ENCODE measurements at places on chromosomes 11 and 22. TPM values are rescaled to one million over a fixed set of nuclear protein-coding genes. Genes with fewer than 3 reads are reported as not detected.

Gene RAPSN
- 2.0 TPM for total RNA-seq

Gene C11orf16
- not detected for total RNA-seq

Gene CCDC157
- total RNA-seq, result 4.8 TPM

Gene PVALB
- not detected for total RNA-seq

Gene CCDC89
- total RNA-seq, result 2.0 TPM

Gene MS4A2
- not detected for total RNA-seq

Gene BACE1-AS
- total RNA-seq, result 18.8 TPM

DNA sequence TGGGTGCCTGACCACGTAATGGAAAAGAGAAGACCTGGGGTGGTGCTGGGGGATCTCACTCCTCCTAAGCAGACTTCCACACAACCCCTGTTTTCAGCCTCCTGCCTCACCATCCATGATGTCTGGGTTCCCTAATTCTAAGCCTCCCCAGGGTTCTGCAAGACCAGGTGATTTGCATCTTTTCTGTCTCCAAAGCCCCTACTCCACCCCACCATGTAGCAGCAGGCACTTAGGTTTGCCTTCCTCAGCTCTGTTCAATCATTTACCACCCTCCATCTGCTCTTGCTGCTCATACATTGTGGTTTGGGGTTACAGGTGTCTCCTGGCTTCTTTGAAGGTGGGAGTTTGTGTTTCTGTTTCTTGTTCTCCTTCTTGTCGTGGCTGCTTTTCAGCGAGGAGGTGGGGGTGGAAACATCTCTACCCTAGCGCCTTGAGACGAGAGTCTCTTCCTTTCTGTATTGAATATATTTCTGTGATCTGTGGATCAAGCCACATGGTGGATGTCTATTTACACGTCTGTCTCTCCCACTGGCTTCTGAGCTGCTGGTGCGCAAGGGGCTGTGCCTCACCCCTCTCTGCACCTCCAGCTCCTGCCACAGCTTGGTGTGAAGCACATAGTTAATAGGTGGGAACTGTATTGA, 6.6 kb upstream of the SSTR3 start:
- DNase-seq, result no peak

- DNase-seq, result no peak
These were observed 9.4 kb downstream of the RTN4R start for GRCh38 chr22:20258584-20259326.

GRCh38 chr11:68817554-68817953, 24.2 kb downstream of the CPT1A start:
- DNase-seq, result no peak

DNA sequence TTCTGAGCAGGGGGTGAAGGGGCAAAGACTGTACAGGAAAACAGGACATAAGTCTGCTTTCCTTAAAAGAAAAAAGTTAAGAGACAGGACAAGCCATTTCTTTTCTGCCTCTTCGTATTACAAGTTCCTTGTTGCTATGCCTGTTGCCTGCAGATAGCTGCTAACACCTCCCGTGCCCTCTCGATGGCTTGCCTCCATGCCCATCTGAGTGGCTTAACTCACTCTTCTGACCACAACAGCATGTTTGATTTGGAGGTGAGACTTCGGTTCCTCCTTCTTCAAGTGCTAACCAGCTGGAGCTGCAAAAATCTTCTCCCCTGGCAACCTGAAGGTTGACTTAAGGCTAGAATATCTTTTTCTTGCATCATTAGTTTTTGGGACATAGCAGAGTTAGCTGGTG, 103.1 kb downstream of the PRR5L start:
- no peak for DNase-seq

DNA sequence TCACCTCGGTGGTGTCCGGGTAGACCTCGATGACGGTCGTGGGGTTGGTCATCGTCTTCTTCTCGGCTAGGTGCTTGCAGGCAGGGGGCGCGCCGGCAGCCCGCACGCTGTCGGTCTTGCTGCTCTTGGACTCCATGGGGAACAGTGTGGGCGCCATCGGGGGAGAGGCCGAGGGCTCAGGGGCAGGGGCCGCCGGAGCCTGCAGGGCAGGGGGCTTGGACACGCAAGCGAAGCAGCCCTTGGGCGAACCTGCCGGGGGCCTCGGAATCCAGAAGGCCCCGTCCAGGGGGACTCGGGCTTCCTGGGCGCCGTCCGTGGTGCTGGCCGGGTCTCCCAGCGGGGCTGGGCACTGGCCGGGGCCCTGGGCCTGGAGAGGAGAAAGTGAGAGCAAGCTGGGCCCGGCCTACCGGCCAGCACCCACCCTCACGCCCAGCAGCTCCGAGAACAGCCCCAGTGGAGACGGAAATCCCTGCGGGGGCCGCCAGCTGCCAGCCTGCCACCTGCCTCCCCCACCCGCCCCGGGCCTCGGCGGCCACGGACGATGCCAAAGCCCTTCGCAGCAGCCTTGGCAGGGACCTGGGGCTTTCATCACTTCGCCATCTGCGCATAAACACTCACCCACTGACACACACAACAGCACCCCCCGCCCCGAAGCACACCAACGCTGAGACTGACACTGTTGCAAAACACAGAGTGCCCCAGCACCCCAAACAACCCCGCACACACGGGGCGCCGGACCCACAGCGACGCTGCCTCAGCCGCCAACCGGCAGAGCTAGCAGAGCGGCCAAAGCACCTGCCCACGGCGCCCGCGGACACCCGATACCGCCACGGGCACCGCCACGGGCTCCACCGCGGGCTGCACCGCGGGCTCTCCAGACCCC, 2.4 kb downstream of the IFITM10 start:
- DNase-seq, result no peak

DNA sequence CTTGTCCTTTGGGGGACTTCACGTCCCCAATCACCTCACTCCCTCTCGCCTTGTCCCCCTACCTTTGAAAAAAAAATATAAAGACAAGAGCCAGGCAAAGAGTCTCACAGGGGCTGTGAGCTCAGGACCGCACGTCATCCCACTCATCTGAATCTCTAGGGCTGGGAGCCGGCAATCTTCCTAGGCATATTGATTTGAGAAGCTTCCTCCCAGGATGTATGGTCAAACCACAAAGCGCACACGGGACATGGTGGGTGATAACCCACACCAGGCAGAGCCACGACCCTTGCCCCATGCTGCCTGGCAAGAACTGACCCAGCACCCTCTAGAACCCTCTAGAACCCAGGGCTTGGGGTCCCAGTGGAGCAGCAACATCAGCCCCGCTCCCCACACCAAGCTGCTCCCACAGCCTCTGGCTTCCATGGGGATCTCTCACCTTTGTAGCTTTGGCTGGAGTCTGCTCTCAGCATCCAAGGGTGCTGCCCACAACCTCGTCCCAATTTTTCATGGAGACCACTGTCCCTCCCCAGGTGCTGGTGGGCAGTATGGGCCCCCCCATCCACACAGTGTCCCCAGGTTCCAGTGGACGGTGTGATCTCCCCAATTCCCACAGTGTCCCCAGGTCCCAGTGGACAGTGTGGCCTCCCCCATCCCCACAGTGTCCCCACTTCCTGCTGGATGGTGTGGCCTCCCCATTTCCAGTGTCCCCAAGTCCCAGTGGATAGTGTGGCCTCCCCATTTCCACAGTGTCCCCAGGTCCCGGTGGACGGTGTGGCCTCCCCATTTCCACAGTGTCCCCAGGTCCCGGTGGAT, 85.2 kb upstream of the FGF3 start:
- no peak for DNase-seq

- DNase-seq, result no peak
These were observed 42.4 kb downstream of the KCNJ4 start for GRCh38 chr22:38412435-38413084.

DNA sequence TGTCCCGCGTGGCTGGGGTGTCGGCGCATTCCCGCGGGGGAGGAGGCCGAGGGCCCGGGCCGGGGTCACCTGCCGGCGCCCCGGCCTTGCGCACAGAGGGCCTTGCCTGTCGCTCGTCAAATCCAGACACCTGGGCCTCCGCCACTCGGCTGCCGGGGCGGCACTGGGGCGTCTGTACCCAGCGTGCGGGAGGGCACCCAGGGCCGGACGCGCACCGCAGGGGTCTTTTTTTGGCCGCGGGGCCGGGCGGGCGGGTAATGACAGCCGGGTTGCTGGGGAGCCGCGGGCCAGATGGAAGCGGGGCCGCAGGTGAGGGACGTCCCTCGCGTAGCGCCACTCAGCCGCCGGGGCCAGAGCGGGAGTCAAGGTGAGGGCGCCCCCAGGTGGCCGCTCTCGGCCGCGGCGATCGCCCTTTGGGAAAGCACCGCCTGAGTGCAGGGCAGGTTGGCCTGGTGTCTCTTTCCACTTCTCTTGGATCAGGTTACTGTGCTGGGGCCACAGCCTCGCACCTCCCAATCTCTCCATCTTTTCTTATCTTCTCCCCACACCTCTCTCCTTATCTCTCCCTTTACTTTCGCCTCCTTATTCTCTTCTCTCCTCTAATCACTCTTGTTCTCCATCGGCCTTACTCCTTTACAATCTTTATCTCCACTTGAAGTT, 3.5 kb downstream of the PHLDB1 start:
- DNase-seq, result no peak

DNA sequence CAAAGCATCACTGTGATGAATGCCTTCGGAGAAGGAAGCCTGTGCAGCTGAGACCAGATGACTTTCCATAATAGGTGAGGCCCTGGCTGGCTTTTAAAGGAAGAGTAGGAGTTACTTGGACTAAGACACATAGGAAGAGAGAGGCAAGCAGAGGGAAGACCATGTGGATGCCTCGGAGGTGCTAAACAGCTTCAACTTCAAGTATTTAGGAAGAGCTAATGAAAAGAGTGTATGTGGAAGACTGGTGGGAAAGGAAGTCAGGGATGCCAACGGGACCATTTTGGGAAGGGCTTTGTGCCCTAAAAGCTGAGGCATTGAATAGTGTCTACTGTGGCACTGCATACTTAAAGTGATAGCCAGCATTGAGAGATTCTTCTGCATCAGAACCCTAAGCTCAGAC, 69.3 kb upstream of the OPCML start:
- DNase-seq, result no peak

GRCh38 chr22:46742576-46743221, 4.6 kb upstream of the CERK start:
- peak; percentile 72 for DNase-seq

DNA sequence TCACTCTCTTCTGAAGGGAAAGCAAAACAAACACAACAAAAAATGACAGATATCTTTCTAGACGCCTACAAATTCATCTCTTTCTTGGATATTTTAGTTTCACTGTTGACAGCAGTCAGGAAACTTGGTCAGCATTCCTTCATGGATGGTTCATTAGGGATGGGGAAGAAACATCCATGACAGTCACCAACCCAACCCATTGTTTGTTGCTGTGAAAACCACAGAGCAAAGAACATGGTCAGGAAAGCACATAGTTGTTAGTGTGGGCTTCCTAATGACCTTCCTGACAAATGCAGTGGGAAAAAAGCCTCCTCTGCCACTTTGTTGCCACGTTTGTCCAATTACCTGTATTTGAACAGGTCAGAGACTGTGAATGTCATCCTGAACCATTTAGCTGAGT, 139.8 kb upstream of the SNX19 start:
- no peak for DNase-seq
